ENCODE measurements at places on chromosomes 3 and 15. TPM values are rescaled to one million over a fixed set of nuclear protein-coding genes. Genes with fewer than 3 reads are reported as not detected.

Gene PLD1
- total RNA-seq: 24.0 TPM

DNA sequence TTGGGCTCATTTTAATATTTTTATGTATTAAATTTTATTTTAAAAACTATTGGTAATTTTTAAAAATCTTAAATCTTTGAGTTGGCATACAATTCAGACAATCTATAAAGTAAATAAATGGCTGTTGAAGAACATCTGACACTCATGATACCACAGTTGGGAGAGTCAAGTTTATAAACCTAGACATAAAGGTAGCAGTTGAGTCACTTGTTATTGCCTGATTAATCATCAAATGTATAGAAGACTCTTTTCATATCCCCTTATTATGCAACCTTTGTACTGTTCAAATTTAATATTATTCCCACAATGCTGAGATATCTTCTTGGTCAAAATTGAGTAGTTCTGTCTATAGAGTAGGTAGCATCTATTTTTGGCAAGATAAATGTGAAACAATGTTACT lies 19.6 kb downstream of the PAQR9 start:
- H3K36me3 ChIP-seq: no peaks in the 10 kb centered on the region
- no peak overlapping the region for H3K27ac ChIP-seq
- H3K4me3 ChIP-seq: no peak overlapping the region
- no peaks in the 10 kb centered on the region for H3K27me3 ChIP-seq

- H3K27ac ChIP-seq: peak overlapping the region; percentile 67
- no peaks in the 10 kb centered on the region for H3K27me3 ChIP-seq
- peak; percentile 80 for DNase-seq
- no peaks in the 10 kb centered on the region for H3K36me3 ChIP-seq
- H3K4me3 ChIP-seq: peak overlapping the region; percentile 24
These were observed 21.7 kb downstream of the SH3BP5 start for GRCh38 chr3:15310491-15311370.

DNA sequence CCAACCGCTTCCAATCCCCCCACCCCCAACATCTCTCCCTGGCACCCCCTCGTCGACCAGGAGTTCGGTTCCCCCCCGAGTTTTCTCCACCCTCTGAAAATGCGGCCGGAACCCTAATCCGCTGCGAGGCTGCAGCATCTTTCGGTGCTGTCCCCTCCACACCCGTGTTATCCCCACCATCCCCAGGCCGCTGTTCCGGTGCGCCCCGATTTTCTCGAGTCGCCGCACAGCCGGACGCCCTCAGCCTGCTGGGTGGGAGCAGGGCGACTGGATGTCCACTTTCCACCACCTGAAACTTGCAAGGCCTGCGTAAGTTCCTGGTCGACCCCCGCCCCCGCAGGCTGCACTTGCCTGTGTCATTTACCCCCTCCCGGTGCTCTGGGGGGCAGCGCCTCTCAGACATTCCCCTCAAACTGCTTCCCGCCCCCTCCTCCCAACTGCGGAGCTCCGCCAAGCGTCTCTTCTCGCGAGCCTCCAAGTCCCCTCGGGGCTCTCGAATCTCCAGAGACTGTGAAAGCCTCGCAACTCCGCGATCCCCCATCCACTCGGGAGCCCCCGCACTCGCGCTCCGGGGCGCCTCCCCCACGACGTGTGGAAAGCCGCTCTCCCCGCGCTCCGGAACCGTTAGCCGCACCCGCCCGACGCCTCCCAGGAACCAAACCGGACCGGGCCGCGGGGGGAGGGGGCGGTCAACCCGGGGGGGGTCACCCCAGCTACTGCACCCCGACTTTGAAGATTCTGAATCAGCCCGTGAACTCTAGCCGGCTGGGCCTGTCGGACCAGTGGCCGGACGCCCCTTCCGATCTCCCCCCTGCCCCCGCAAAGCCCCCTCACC lies 566 bp downstream of the ETV5 start:
- peaks cover 6% of the 10 kb centered on the region for H3K36me3 ChIP-seq
- DNase-seq: peak; percentile 45
- H3K4me3 ChIP-seq: peak overlapping the region; percentile 74
- H3K27ac ChIP-seq: peak overlapping the region; percentile 72
- peaks cover 31% of the 10 kb centered on the region for H3K4me1 ChIP-seq

Gene PLSCR5
- total RNA-seq: not detected

DNA sequence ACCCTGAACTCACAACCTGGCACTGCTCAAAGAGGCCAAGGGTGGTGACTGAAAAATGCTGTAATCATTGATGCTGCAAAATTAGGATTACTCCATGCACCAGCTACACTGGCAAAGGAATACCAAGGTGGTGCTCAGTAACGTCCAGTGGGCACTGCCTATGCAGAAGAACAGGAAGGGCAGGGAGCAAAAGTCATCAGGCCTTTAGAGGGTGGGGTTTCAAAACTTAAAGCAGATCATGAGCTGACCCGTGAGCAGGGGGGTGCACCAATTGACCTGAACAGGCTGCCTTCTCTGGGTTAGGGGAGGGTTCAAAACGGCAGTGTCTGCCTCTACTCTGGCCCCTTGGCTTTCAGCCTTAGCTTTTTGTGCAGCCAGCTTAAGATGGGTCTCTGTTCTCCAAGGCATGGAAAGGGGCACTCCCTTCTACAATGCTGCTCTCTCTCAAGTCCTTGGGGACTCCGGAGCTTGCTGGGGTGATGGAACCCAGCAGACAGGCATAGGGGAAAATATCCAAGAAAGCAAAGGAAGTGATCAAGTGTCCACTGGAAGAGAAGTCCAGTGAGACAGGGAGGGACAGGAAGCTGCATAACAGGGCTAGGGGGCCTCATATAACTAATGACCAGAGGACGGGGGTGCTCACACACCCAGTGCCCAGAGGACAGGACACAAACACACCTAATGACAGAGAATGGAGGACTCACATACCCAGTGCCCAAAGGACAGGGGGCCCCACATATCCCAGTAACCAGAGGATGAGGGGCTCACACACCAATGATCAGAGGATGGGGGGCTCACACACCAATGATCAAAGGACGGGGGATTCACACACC lies 11.4 kb downstream of the RAB6B start:
- no peak for DNase-seq
- H3K4me3 ChIP-seq: no peak overlapping the region
- no peaks in the 10 kb centered on the region for H3K36me3 ChIP-seq
- H3K4me1 ChIP-seq: no peaks in the 10 kb centered on the region
- H3K27me3 ChIP-seq: peaks cover 3% of the 10 kb centered on the region

GRCh38 chr15:68292157-68292781 lies 14.7 kb downstream of the FEM1B start:
- DNase-seq: no peak
- no peaks in the 10 kb centered on the region for H3K4me1 ChIP-seq
- no peaks in the 10 kb centered on the region for H3K27me3 ChIP-seq
- no peak overlapping the region for H3K27ac ChIP-seq

DNA sequence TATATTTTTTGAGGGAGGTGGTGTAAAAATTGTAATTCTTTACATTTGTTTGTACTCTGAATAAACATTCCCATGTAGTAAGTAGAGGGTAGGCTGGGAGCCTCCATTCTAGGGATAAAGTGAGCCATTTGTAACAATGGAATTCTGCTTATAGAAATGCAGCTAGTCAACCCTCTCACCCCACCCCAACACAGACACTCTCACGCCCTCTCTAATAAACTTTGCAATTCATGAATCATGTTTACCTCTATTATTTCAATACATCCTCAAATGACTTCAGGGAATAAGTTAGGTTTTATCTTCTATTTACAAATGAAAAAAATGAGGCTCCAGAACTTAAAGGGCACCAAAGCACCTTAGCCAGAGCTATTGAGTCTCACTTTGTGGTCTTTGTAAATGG lies 56.5 kb upstream of the PDZRN3 start:
- no peak for DNase-seq
- no peaks in the 10 kb centered on the region for H3K36me3 ChIP-seq
- no peak overlapping the region for H3K4me3 ChIP-seq
- peaks cover 5% of the 10 kb centered on the region for H3K4me1 ChIP-seq

Gene ROPN1B
- not detected for total RNA-seq

GRCh38 chr15:57537072-57537471 lies 54.6 kb upstream of the MYZAP start:
- H3K27me3 ChIP-seq: peaks cover 4% of the 10 kb centered on the region
- H3K27ac ChIP-seq: no peak overlapping the region
- peak; percentile 69 for DNase-seq
- no peaks in the 10 kb centered on the region for H3K36me3 ChIP-seq
- H3K4me1 ChIP-seq: no peaks in the 10 kb centered on the region

- no peaks in the 10 kb centered on the region for H3K4me1 ChIP-seq
- H3K27ac ChIP-seq: no peak overlapping the region
- DNase-seq: no peak
- H3K27me3 ChIP-seq: no peaks in the 10 kb centered on the region
- H3K36me3 ChIP-seq: no peaks in the 10 kb centered on the region
These were observed 75.0 kb upstream of the CADPS start for GRCh38 chr3:62950210-62950609.

DNA sequence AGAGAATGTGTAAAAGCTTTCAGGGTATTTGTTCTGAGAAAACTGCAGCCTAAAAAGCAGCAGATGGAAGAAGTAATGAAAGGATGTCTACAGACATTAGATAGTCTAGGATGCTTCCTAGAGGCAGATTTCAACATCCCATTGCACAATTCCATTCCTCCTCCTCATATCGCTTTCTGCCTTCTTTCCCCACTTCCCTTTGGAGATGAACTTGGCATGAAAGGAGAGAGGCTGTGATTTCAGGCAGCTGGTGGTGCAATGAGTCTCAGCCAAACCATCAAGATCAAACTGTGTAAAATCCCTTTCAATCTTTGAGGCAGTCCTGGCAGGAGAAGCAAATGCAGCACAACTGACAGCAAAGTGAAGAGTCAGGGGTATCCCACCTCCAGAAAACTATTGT lies 438.7 kb upstream of the KCNMB2 start:
- DNase-seq: peak; percentile 85
- no peak overlapping the region for H3K4me3 ChIP-seq
- H3K4me1 ChIP-seq: no peaks in the 10 kb centered on the region
- no peaks in the 10 kb centered on the region for H3K36me3 ChIP-seq

DNA sequence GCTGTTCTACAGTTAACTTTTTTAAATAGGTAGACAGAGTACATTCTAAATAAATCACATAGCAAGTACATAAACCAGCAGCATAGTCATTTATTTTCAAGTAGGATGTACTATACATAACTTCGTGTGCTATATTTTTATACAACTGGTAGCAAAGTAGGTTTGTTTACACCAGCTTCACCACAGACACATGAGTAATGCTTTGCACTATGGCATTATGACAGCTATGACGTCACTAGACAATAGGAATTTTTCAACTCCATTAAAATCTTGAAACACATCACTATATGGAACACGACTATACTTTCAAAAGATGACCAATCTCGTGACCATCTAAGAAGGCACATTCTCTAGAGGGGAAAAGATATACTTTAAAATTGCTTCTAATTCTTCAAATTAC lies 3.5 kb downstream of the TEX55 start:
- H3K27me3 ChIP-seq: no peaks in the 10 kb centered on the region
- H3K36me3 ChIP-seq: no peaks in the 10 kb centered on the region
- no peak overlapping the region for H3K4me3 ChIP-seq
- no peak overlapping the region for H3K27ac ChIP-seq
- peak; percentile 76 for DNase-seq
- no peaks in the 10 kb centered on the region for H3K4me1 ChIP-seq

Gene GOLGA6B
- total RNA-seq: 0.36 TPM

- peak; percentile 68 for DNase-seq
- H3K27me3 ChIP-seq: no peaks in the 10 kb centered on the region
- no peaks in the 10 kb centered on the region for H3K36me3 ChIP-seq
These were observed 76.8 kb downstream of the BDH1 start for GRCh38 chr3:197478746-197479668.

GRCh38 chr15:85504749-85505676 lies 124.6 kb downstream of the AKAP13 start:
- H3K36me3 ChIP-seq: no peaks in the 10 kb centered on the region
- no peak overlapping the region for H3K27ac ChIP-seq
- peak; percentile 41 for DNase-seq
- H3K4me1 ChIP-seq: no peaks in the 10 kb centered on the region
- no peaks in the 10 kb centered on the region for H3K27me3 ChIP-seq
- no peak overlapping the region for H3K4me3 ChIP-seq

Gene MFSD1
- 62.2 TPM for total RNA-seq

Gene DUOXA2
- total RNA-seq: not detected

- DNase-seq: peak; percentile 26
- no peaks in the 10 kb centered on the region for H3K27me3 ChIP-seq
- no peaks in the 10 kb centered on the region for H3K36me3 ChIP-seq
- no peaks in the 10 kb centered on the region for H3K4me1 ChIP-seq
- H3K27ac ChIP-seq: no peak overlapping the region
These were observed 287.1 kb downstream of the IL5RA start for GRCh38 chr3:2823031-2823430.

DNA sequence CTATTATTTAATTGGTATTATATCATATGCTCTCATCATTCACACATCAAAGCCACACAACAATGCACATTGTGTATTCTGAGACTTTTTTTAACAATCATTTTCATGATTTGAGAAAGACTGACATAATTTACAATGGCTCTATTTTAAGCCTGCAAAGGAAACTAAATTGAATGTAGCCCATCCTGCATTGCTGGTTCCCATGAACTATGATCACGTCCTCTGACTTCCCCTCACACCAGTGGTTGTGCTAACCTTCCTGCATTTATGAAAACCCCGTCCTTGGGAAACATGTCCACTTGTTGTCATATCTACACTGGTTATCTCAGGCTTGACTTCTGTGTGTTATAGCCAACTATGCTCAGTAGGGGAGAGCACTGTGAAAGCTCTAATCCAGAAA lies 546.2 kb downstream of the MECOM start:
- no peak overlapping the region for H3K4me3 ChIP-seq
- H3K36me3 ChIP-seq: peaks cover 31% of the 10 kb centered on the region
- H3K4me1 ChIP-seq: peaks cover 8% of the 10 kb centered on the region
- H3K27me3 ChIP-seq: no peaks in the 10 kb centered on the region
- DNase-seq: no peak

GRCh38 chr3:39193391-39193790 lies 996 bp upstream of the XIRP1 start:
- H3K36me3 ChIP-seq: no peaks in the 10 kb centered on the region
- no peak overlapping the region for H3K4me3 ChIP-seq
- peaks cover 2% of the 10 kb centered on the region for H3K27me3 ChIP-seq
